ENCODE measurements at places on chromosomes 7 and 10. TPM values are rescaled to one million over a fixed set of nuclear protein-coding genes. Genes with fewer than 3 reads are reported as not detected.

The MYH16 gene
- total RNA-seq: 0.11 TPM

- DNase-seq: peak; percentile 85
Observed at GRCh38 chr7:27606270-27607209, 56.1 kb downstream of the HIBADH start.

- DNase-seq: peak; percentile 85
Observed at GRCh38 chr10:1061930-1062774, 6.0 kb downstream of the WDR37 start.

The FAM20C gene
- 10.0 TPM for total RNA-seq

GRCh38 chr7:71886046-71886445 lies 526.1 kb downstream of the CALN1 start:
- no peak for DNase-seq

DNA sequence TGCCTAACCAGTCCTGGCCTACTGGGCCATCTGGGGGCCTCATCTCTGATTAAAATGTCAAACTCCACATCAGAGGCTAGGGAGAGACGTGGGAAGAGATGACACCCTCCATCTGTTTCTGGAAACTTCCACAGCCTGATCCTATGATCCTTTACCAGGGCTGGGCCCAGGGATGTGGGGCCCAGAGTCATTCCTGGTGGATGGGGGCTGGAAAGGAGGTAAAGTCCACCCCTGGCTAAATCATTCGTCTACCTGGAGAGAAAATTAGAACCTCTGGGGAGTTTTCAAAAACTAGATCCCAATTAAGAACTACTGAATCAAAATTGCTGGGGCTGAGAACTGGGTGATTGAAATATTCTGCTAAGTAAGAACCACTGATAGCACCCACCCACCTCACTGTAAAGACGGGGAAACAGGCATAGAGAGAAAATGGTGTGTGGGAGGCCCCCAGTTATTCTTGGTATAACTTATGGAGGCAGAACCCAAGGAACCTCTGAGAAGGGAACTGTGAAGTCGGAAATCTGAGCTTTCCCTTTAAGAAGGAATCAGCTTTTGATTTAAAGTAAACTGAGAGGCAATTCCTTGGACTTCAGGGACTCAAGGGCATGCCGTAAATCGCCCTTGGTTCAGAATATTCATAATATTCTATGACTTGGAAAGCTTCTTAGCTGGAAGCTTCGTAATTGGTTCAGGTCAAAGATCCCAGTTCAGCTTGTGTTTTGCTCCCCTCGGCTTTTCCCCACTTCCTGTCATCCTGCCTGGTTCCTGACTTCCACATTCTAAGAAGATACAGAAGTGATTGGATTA lies 53.1 kb downstream of the PRKAG2 start:
- no peak for DNase-seq

DNA sequence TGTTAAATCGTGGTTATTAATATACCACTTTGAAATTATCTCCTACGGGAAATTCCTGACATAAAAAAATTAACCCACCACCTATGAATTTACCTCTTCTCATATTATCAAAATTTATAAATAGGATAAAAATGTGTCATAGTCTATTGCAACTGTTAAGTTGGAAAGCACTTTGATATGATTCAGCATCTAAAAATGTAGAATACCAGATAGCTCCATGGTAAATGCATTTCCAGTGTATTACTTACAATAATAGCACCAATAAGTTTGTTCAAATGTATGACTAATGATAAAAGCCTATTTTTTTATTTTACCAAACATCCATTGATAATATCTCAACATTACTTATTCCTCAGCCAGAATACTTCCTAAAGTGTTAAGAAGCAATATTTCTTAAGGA lies 13.6 kb upstream of the KCND2 start:
- DNase-seq: peak; percentile 56

DNA sequence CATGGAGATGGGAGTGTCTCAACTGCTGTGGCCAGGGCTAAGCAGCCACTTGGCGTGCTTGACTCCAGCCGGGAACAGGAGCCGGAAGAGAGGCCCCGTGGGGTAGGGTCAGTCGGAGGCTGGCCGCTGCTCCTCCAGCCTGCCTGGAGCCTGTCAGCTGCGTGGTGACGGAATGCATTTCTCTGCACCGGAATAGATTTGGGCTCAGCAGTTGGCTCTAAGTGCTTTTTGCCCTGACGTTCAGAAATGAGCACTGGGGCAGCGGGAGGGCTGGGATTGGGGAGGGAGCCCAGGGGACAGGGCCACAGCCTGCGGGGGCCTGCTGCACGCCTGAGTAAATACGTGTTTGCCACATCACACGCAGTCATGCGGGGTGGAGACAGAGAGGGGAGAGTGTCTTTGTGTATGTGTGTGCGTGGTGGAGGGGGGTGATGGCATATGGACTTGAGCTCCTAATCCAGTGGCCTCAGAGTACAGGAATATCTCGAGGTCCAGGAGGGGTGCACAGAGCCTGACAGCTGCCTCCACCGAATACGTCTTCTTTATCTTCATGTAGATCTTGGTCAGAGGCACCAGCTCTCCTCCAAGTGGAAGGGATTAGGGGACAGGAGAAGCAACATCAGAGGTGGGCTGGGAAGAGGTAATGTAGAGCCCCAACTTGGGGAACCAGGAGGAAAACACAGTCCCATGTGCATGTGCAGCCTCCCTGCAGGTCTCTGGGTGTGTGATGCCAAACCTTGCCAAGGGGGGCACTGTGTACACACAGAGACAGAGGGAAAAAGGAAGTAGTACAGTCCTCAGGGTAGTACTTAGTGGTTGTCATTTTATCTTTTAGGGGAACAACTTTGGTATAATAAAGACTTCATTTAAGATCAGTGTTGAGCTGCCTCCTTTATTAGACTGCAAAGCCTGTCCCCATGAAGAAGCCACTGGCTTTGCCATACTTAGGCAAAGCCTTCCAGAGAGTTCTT lies 151.4 kb downstream of the CDH23 start:
- peak; percentile 46 for DNase-seq

GRCh38 chr10:13629116-13629515 lies 42.4 kb downstream of the PRPF18 start:
- DNase-seq: peak; percentile 49

The SAP25 gene
- total RNA-seq: 1.4 TPM

GRCh38 chr10:109358325-109358724 lies 565.0 kb downstream of the XPNPEP1 start:
- no peak for DNase-seq

DNA sequence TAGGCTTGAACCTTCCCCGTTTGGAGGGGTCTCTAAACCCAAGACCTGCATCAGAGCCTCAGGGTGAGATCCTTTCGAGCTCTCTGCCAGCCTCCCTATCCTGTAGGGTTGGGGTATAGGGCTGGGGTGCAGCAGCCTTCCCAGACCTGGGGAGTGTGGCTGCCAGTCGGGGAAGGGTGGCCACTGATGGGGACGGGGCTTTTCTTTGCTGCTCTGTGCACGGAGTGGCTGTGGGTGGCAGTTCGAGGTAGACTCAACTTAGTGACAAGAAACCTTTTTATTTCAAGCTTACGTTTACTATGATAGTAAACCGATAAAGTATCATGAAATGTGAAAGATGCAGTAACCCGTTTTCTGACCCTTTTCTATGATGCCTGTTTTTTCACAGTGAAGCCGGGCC lies 13.0 kb downstream of the ZNF316 start:
- no peak for DNase-seq

The GHRHR gene
- total RNA-seq: not detected

GRCh38 chr7:130013241-130013640 lies 37.9 kb downstream of the ZC3HC1 start:
- DNase-seq: no peak

GRCh38 chr7:119988401-119988800 lies 284.6 kb upstream of the KCND2 start:
- DNase-seq: no peak

DNA sequence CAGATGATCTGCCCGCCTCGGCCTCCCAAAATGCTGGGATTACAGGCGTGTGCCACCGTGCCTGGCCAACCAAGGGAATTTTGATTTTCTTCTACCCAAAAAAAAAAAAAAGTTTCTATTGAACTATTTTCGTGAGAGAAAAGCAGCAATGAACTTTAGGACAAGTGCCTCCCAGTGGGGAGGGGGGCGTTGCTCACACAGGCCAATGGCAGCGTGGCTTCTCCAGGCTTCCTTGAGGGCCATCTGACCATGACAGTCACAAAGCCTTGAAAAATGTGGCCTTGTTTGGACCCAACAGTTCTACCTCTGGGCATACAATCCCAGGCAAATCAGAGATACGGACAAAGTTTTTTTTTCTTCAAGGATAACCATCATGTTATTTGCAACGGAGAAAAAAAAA lies 56.0 kb downstream of the TNRC18 start:
- no peak for DNase-seq

DNA sequence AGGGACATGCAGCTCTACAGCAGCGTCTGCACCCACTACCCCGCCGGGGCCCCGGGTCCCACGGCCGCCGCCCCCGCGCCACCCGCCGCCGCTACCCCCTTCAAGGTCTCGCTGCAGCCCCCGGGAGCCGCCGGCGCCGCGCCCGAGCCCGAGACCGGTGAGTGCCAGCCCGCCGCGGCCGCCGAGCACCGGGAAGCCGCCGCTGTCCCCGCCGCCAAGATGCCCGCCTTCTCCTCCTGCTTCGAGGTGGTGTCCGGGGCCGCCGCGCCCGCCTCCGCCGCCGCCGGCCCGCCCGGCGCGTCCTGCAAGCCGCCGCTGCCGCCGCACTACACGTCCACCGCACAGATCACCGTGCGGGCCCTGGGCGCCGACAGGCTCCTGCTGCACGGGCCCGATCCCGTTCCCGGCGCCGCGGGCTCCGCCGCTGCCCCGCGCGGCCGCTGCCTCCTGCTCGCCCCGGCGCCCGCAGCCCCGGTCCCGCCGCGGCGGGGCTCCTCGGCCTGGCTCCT lies 631 bp downstream of the OTUD1 start:
- no peak for DNase-seq

The RBM20 gene
- total RNA-seq: 1.5 TPM

The LIPN gene
- not detected for total RNA-seq

GRCh38 chr7:120695848-120696247 lies 162.1 kb downstream of the TSPAN12 start:
- no peak for DNase-seq

The TEX47 gene
- not detected for total RNA-seq

GRCh38 chr7:374706-375311 lies 84.8 kb downstream of the FOXL3 start:
- no peak for DNase-seq

DNA sequence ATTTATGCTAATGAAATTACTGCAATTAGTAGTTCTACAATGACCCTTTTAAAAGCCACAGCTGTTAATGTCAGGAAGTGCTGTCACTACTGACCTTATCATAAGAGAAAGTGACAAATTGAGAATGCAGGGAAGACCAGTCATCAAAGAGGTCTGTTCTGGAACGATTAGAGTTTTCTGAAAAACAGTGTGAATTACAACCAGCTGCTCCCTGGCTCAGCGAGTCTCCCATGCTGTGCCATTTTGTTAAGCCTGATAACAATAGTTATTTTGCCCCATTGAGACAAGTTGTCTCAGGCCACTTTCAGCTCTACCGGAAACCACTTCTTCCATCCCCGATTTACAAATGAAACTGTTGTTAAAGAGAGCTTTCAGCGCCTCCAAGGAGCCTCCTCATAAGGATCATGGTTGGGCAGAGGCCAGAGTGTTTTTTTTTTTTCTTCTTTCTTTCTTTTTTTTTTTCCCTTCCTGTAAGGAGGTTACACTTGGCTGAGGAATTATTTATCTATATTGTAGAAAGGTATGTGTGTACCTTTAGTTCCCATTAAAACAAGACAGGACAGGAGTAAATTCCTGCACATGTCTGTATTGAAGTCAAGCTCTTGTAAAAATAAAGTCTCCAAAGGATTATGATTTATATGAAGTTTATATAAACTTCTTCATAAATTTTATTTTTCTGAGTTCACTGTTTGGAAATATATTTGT lies 173.6 kb downstream of the CDCA7L start:
- no peak for DNase-seq

GRCh38 chr7:48112401-48113165 lies 23.5 kb downstream of the UPP1 start:
- DNase-seq: peak; percentile 57

- DNase-seq: no peak
Observed at GRCh38 chr7:70638158-70639107, 493.5 kb upstream of the GALNT17 start.

- DNase-seq: peak; percentile 27
Observed at GRCh38 chr10:127123626-127124025, 72.8 kb downstream of the INSYN2A start.

GRCh38 chr7:140972876-140973829 lies 41.6 kb downstream of the MRPS33 start:
- DNase-seq: no peak

DNA sequence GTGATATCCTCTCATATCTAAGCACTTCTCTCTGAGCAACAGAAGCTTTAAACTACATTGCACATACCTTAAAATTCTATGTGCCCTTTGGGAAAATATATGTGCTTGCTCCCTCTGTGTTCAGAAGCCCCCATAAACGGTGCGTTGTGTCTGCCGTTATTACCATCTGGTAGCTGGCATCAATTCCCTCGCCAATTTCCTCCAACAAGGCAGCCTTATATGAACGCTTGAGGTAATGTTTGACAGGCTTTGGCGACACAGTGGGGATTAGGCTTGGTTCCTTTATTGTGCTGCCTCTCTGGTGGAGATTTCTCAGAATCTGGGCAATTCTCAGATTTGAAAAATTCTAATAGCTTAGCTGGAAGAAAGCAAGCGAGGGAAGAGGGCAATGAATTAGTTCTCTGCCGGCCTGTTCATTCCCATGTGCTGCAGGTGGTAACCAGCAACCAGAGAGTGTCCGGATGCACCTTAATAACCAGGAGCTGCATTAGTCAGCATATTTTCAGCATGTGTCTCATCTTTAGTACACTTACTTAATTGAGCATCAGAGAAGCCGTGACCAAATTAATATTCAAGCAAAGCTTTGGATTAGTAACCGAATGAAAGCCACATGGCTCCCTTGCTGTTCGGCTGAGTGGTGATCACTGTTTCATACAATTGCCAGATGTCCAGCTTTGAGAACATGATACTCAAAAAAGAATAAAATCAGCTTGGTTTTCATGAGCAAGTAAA lies 7.3 kb upstream of the PPP1R17 start:
- no peak for DNase-seq

The RNF32 gene
- total RNA-seq: 2.7 TPM

DNA sequence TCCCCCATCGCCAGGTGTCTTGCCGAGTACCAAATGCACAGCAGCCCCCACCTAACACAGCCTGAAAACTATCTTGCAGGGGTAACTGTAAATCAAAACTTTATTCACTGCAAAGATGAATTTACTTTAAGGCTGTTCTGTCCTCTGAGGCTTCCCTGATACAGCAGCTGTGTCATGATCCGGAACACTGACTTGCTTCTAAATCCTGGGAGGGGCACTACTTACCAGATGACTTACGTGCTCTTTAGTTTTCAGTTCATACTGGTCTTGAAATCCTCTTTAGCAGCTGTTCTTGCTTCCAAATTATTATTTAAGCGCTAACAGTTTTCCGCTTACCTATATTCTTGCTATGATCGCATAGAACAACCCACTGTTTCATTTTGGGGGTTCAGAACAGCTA lies 4.9 kb downstream of the DYNC1I1 start:
- DNase-seq: no peak

GRCh38 chr10:71431239-71432100 lies 34.8 kb downstream of the CDH23 start:
- DNase-seq: no peak

The FKBP14 gene
- total RNA-seq: 123 TPM

Data from astrocyte (in vitro differentiated cells and primary cell).